NCI-H1105 treated with DMSO at 0.1 percent for 48 hours (cell line): ENCODE measurements at places on chromosomes 12 and 14.
A peak's percentile ranks its signal among the peaks of the same experiment; 100 is the strongest.

DNA sequence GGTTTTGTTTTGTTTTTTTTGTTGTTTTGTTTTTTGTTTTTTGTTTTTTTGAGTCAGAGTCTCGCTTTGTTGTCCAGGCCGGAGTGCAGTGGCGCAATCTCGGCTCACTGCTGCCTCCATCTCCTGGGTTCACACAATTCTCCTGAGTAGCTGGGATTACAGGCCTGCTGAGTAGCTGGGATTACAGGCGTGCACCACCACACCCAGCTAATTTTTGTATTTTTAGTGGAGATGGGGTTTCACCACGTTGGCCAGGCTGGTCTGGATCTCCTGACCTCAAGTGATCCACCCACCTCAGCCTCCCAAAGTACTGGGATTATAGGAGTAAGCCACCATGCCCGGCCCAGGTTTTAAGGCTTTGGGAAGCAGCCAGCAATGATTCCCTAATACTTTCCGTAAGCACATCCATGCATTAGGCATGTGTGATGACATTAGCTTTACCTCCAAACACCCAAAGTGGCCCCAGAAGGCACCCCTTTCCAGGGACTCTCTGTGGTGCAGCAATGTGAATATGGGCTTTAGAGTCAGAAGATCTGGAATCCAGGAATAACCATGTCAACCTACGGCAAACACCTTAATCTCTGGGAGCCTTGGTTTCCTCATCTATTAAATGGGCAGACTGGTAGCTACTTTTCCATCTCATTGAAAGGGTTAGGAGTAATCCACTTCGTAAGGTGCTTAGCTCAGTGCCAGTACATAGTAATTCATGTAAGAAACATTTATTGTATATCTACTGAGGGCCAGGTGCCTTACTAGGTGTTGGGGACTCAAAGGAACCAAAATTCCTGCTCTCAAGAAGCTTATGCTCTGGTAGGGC lies 152.9 kb downstream of the ZFP36L1 start:
- no peak for DNase-seq

DNA sequence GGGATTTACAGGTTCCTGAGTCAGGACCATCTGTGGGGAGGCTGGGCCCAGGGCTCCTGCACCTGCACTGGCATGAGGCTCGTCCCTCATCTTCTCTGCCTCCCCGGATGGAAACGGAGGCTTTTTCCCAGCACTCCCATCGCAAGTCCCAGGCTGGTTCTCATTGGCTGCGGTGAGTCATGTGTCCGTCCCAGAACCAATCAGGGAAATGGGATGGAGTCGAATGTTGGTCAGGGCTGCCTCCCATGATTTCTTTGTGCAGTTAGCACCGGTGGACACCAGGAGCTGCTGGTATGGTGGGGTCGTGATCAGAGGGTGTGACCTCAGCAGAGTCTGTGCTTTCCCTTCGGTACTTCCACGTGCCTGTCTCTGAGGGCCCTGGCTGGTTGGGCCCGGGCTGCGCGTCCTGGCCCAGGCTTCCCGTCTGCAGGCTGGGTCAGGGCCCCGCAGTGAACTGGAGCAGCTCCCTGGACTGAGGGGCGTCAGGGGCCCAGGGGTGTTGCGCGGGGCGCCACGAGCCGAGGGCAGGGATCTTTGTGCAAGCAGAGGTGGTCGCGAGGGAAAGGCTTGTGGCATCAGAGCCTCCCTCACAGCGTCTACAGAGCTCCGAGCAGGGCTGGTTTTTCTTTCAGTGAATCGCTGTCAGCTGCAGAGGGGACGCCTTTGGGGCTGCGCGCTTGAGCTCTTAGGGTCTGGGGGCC lies 168.1 kb downstream of the ADGRD1 start:
- DNase-seq, result peak; percentile 38

- DNase-seq, result no peak
Measured at GRCh38 chr12:21296348-21296747, 38.4 kb downstream of the SLCO1A2 start.

- DNase-seq, result peak; percentile 47
Measured at GRCh38 chr12:28938581-28939235, 210.4 kb upstream of the FAR2 start.

DNA sequence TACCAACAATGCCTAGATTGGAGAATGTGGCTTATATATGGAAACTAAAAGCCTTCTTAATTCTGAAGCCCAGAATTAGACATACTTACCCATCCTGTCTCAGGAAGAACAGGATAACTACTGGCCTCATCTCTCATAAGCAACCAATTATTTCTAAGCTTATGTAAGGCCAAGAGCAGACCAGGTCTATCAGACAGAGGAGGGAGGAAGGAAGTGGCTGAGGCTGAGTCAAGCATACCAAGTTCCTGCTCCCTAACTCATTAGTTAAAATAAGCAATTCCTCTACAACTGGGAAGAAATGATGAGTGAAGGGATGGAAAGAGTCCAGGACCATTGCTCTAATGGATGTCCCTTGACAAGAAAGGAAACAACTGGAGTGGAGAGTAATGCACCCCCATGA lies 27.0 kb upstream of the INSM2 start:
- DNase-seq, result no peak

- peak; percentile 93 for DNase-seq
Measured at GRCh38 chr12:74614426-74614825, 76.8 kb downstream of the ATXN7L3B start.

DNA sequence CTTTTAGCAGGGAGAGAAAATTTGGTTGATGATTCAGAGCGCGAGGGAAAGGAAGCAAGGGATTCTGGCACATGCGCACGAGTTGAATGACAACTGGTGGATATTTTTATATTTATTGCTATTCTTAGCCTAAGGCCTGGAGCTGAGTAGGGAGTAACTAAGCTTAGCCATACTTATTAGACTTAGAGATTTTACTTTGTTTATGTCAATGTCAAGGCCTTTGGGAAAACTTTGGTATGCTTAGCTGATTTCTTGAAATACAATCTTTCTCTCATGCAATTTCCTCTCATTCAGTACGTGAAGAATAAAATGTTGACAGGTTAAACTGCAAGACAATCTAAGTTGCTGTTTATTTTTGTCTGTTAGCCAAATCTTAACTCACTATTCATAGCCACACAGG lies 101.1 kb downstream of the CRADD start:
- DNase-seq, result no peak

- DNase-seq, result no peak
Measured at GRCh38 chr14:50533806-50534205, 1.4 kb upstream of the MAP4K5 start.

DNA sequence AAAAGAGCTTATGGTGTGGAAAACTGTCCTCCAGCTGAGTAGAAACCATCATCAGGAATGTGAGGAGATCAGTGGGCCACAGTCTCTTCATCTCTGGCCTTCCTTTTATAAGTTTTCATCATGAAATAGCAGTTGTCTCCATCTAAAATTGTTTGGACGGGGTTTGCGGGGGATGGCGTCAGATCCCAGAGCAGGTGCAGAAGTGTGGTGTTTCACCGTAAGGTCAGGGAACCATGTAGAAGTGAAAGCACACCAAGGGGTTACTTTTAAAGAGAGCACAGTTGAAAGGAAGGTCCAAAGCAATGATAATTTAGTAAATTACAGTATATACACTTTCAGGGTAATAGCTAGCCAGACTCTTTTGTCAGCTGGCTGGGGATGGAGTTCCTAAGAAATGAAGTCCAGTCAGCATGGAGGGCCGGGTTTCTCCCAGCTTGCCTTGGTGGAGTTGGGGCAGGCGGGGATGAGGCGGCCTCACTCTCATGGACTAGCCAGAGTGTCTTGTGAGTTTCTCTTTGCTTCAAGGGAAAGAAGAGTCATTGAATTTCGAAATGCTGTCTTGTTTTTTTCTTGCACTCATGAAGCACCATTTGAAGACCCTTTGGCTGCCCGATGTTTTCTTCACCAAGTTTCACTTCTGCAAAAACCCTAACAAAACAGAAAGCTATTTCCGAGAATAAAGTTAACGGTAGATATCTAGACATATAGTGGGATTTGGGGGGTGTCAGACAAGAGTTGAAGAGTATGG lies 100.6 kb downstream of the ETV6 start:
- no peak for DNase-seq

- no peak for DNase-seq
Measured at GRCh38 chr12:114319422-114319821, 86.5 kb downstream of the TBX5 start.
